ENCODE measurements at places on chromosomes 5 and 9.

- no peak for DNase-seq
Observed at GRCh38 chr5:33049842-33050241, 338.7 kb downstream of the NPR3 start.

GRCh38 chr5:52878656-52879055 lies 90.9 kb downstream of the ITGA1 start:
- DNase-seq = no peak

- no peak for DNase-seq
Observed at GRCh38 chr9:22278426-22278825, 168.2 kb upstream of the DMRTA1 start.

DNA sequence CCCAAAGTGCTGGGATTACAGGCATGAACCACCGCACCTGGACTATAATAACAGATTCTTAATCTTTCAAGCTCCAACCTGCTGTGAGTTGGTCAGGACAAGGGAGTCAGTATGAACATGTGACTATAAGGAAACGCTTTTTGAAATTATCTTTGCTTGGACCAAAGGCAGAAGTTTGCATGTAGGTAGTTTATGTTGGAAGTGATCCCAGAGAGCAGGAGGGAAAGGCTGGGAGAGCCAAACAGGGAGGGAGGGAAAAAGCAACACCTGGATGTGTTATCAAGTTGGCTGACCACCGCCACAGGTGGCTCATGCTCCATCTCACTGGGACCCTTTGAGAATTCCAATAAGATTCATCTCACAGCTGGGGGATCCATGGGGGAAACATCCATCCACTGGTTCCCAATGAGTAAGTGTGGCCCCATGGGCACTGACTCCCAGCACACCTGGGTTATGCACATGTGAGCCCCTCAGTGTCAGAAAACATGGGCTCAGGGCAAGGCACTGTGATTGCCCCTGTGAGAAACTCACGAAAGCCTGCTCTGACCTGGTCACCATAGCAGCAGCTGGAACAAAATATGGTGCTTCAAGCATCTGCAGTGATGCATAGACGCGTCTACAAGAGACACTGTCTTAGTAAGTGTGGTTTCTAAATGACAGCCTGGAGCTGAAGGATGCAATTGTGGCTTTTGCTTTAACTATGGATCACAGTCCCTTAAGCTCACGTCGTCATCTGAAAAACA lies 62.1 kb downstream of the ARSB start:
- DNase-seq = no peak

- no peak for DNase-seq
Observed at GRCh38 chr5:138605254-138605972, 30.2 kb upstream of the HSPA9 start.
